ENCODE measurements at places on chromosomes 1 and 21.

DNA sequence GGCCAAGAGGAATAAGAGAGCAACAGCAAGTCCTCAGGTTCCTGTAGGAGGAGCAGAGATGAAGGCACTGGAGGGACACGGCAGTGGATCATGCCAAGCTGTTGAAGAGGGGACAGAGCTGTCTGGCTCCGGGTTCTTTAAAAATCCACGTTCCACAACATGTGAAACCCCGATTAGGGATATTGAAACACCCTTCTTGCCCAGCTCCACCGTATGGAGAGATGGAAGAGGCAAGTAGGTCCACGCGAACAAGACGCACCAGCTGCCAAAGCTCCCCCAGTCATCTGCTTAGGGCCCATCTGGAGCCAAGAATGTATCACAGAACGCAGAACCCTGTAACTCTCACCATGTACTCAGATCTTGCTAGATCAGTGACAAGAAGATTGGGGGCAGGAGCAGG, 3.9 kb downstream of the C1orf198 start:
- DNase-seq, result no peak

DNA sequence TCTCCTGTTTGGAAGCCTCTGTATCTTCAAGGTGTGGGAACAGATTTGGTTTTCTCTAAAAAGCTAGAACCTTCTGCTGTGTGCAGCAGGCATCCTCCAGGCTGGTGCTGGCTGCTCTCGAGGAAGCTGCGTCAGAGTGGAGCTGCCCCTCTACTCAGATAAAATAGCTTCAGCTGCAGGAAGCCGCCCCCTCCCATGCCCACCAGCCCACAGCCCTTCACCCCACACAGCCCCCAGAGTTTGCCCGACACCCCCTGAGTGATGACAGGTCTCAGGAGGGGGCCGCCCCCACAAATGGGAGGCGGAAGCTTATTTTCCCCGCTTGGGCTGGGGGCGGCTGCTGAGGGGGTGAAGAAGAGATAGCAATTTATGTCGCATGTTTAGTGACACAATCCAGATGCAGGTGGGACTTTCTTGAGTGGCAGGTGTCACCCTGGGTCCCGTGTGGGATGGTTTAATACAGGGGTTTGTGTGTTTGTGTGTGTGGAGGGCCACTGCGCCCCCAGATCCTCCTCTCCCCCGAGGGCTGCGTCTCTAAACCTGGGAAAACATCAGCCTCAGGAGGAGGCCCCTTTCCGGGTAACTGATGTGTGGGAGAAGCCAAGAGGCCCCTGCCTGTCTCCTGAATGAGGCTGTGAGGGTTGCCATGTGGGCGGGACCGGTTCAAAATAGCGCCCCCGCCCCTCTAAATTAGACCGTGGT, 55.4 kb downstream of the STUM start:
- DNase-seq, result no peak

DNA sequence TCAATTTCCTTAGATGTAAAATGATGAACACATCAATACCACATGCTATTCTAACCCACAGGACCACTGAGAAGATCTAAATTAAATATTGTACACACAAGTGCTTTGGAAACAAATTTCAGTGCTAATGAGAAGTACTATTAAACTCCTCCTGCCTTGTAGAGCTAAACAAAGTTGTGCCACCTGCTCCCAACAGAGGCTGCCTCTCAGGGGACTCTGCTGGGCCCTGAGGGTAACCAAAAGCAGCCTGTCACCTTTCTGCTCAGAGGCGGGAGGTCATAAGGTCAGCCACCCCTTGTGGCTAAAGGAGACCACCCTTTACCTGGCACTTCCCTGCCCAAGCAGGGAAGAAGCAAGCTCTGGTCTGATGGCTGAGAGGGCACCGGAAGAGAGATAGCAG, 6.3 kb downstream of the SLC9A1 start:
- no peak for DNase-seq

DNA sequence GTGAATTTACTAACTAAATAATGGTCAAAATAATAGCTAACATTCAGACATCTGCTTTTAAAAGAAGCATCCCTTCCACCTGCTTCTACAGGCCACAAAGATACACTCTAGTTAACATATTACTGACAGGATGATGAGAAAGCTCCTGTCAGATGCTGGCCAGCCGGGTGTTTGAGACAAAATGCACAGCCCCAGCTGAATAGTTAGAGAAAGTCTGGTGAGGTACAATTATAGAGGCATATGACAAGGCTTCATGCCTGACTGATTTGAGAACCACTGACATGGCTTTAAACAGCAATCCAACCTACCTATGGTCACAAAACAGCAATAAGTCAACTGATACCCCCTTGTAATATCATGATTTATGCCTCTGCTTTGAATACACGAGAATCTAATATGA, 137.0 kb downstream of the DENND1B start:
- DNase-seq, result no peak

GRCh38 chr1:85934516-85934915, 222.1 kb downstream of the COL24A1 start:
- no peak for DNase-seq

DNA sequence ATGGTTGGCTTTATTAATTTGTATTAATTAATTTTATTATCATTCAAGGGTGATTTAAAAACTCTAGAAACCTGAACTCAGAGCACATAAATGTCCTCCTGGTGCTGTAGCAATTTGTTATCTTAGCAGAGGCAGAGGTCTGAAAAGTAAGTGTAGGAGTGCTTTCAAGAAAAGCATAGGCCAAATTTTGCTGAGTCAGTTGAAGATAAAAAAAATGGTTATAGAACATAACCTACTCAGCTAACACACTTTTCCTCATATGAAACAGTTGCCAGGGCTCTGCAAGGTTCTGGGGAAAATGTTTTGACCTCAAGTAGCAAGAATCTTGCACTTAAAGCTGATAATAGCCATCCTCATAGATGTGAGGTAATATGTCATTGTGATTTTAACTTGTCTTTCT, 53.5 kb upstream of the CHODL start:
- DNase-seq, result no peak

GRCh38 chr1:248862695-248862997, 3.8 kb upstream of the ZNF692 start:
- DNase-seq, result no peak

DNA sequence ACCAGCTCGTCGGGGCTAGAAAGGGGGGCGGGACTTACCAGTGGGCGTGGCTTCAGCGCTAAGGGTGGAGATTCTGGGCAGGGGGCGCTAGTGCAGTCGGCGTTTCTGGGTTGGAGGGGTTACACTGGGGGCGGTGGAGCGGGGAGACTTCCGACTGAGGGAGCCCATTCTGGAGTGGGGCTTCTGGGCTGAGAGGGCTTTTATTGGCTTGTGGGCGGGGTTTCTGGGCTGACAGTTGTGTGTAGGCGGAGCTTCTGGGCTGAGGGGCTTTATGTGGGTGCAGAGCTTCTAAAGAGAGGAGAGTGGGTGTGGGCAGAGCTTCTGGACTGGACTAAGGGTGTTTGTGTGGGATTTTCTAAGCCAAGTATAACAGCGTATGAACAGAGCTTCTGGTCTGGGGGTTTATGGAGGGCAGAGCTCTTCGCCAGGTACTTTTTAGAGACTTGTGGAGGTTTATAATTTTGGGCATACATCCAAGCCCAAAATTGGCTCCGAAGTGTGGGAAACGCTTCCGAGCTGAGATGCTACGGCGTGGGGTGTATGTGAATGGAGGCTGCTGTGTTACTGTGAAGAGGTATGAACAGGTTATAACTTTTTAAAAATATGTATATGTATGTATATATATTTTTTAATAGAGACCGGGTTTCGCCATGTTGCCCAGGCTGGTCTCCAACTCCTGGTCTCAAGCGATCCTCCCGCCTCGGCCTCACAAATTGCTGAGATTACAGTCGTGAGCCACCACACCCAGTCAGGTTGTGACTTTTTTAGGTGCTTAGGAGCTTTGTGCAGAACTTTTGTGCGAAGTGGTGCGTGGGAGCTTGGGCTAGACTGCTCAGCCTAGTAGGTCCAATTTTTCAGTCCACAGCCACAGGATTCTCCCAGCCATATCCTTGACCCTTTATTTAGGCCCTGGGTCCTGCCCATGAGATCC, 825 bp downstream of the TMEM39B start:
- DNase-seq, result no peak

GRCh38 chr21:14480411-14481031, 65.6 kb downstream of the SAMSN1 start:
- no peak for DNase-seq

DNA sequence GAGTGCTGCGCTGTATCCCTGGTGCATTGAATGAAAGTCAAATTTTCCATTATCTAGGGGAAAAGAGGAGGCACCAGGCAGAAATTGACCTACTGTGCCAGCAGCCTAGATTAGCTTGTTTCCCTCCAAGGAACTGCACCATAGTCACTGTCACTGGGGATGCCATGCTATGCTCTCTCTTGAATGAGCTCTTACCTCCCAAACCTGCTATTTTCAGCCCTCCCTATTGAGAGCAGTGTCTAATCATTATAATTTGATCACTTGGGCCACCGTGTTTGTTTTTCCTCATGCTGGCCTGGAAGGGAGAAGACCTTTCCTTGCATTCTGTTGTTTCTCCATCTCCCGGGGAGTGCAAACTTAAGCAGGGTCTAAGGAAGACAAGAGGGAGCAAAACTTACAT, 492.9 kb downstream of the SIPA1L2 start:
- no peak for DNase-seq

GRCh38 chr1:195373856-195374255, 1234.4 kb downstream of the KCNT2 start:
- no peak for DNase-seq

DNA sequence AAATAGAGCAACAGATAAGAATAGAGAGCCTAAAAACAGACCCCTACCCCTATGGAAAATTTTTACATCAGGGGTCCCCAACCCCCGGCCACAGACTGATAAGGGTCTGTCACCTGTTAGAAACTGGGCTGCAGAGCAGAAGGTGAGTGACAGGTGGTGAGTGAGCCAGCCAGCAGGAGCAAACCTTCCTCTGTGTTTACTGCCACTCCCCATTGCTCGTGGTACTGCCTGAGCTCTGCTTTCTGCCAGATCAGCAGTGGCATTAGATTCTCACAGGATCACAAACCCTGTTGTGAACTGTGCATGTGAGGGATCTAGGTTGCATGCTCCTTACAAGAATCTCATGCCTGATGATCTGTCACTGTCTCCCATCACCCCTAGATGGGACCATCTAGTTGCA, 174.1 kb downstream of the FOXD2 start:
- DNase-seq, result no peak

DNA sequence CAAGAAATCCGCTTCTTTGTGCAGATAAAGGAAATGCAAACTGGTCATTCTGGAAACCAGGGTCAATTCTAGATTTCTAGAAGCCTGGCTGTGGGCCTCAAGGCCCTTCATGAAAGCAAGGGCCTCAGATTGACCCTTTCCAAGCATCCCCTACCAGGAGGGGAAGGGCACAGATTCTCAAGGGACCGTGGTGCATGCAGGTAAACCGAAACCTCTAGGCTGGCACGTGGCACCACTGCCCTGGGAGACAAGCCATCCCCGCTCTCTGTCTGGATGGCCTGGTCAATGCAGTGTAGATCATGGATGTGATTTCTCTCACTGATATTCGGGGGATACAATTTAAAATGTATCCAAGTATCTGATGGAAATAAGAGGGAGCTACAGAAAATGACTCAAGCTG, 69.4 kb downstream of the TOMM20 start:
- DNase-seq, result no peak

DNA sequence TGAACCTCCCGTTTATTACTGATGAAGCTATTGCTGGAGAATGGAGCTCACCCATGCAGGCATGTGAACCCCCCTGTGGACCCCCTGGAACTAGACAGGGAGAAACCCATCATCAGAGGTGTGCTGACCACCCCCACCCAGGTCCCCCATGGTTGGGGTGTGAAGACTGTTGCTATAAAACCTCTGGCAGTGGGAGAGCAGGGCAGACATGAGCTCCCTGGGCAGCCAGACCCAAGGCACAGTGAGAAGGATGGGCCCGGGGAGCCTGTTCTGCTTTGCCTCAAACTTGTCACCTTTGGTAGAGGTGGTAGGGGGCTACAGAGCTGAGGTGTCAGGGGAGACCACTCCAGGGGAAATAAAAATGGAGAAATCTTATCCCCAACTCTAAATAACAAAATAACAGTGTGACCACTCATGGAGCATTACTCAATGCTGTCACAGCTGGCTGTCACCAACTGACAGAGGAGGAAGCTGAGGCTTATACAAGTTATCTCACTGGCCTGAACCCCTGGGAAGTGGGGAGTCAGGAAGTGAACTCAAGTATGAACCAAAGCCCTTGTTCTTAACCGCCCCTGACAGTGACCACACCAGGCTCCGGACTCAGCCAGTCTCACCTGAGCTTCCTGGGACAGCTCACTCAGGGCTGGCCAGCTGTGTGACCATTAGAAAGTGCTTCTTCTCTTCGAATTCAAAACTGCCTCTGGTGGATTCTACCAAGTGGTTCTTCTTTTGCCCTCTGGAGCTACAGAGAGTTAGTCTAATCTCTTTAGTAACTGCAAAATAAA, 698.8 kb downstream of the MATN1 start:
- DNase-seq, result no peak

DNA sequence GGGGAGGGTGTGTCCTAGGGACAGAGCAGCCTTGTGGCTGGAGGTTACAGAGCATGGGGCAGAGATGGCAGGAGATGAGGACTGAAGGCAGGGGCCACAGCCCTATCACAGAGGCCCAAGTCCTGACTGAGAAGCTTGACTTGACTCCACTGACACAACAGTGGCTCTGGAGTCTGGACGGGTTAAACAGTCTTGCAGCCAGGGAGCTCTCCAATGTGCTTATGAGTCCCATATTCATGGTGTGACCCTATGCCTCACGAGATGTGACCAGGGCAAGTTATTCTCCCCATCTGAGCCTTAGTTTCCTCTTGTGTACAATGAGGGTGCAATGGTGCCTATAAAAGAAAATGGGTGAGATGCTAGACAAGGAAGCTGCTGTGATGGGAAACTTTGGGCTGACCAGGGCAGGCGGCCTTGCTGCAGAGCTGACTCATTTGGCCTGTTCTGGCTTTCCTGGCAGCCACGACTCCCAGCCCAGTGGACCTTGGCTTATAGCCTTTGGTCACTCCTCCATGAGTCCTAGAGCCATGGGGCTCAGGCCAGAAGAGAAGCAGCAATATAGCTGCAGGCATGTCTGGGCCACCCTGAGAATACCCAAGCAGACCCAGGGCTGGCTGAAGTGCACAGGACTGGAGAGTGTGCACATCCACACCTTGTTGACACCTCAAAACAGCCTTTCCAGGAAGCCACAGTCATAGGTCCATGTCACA, 2.8 kb upstream of the TTC22 start:
- no peak for DNase-seq

GRCh38 chr1:192167011-192167410, 8.7 kb downstream of the RGS18 start:
- DNase-seq, result no peak

GRCh38 chr1:178005450-178005849, 35.6 kb upstream of the SEC16B start:
- no peak for DNase-seq

GRCh38 chr1:179178183-179178582, 51.3 kb downstream of the ABL2 start:
- no peak for DNase-seq

- DNase-seq, result no peak
Observed at GRCh38 chr1:225737161-225737560, 40.5 kb upstream of the SRP9 start.

DNA sequence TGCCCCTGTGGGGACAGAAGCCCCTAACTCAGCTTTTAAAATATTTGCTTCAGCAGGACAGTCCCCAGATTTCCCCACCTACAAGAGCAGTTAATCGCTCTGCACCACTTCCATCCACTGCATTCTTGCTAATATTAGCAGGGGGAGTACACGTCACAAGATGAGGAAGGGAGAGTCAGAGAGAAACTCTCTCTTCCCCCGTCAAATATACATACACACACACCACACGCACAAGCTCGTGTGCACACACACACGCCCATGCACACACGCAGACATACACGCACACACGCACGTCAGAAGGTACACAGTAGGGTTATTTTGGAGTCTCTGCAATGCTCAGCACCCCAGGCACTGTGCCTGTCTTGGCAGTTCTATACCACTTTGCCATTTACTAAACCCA, 2.1 kb downstream of the CLCA1 start:
- DNase-seq, result no peak

Measured in stimulated activated CD8-positive, alpha-beta memory T cell treated with anti-CD3 and anti-CD28 coated beads, Interleukin-7, amount 100 ng/mL, for 1 hour (primary cell).